CD4-positive, alpha-beta memory T cell (primary cell): ENCODE measurements at places on chromosomes 13 and 19.
A peak's percentile ranks its signal among the peaks of the same experiment; 100 is the strongest.

DNA sequence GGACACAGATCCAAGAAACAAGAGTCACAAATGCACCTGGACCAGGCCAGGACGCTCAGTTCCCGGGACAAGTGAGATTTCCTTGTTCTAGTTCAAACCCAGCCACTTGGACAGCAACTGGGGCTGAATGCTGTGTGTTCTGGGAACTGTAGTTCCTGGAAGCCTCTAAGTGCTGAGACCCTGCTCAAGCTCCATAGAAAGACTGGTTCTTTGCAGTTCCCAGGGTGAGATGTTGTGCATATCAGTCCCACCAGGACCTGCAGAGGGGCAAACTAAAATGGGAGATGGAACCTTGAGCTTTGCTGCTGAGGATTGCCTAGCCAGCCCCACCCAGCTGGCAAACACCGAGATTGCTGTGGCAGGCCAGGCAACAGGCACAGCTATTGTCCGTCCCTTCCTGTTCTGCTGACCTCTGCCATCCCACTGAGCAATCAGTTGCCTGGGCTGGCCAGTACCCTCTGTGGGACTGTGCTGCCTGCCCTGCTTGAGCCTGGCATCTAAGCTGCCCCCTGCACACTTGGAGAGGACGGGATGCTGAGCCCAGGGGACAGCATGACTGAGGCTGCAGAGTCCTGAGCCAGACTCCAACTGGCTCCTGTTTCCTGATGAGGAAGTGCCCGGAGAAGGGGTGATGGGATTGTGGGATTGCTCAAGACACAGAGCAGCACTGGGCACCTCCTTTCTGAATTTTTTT is 1.4 kb upstream of the GIPC1 start:
- DNase-seq, result no peak

DNA sequence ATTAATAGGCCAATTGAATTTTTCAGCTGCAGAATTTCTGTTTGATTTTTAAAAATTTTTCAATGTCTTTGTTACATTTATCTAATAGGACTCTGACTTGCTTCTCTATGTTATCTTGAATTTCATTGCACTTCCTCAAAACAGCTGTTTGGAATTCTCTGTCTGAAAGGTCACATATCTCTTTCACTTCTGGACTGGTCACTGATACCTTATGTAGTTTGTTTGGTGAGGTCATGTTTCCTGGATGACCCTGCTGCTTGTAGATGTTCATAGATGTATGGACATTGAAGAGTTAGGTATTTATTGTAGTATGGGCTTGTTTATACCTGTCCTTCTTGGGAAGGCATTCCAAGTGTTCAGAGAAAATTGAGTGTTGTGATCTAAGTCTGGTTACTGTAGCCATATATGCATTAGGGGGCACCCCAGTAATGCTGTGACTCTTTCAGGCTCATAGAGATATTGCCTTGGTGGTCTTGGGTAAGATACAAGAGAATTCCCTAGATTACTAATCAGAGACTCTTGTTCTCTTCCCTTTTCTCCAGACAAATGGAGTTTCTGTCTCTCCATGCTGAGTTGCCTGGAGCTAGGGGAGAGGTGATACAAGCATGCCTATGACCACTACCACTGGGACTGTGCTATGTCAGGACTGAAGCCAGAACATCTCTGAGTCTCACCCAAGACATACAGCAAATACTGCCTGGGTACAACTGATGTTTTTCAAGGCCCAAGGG is 27.8 kb downstream of the RFC3 start:
- no peak for DNase-seq

- no peak for DNase-seq
These were observed 2.1 kb downstream of the SNAPC2 start for GRCh38 chr19:7921967-7922835.

DNA sequence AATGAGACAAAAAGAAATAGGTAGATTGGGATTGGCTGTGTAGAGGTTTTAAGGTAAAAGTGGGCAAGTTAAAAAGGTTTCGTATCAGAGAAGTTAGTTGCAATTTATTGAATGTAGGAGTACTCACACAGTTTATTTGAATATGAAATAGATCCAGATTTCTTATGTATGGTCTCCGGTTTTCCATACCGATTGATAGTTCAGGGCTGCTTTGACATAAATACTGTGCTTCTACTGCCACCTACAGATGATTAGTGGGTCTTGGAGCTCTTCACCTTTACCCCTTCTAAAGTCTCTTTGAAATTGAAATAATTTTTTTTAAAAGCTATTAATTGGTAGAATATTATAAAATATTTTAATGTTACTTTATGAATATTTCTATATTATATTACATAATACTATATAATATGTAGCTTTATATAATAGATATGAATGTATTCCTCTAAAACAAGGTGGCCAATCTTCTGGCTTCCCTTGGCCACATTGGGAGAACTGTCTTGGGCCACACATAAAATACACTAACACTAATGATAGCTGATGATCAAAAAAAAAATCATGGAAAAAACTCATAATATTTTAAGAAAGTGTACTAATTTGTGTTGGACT is 7.7 kb upstream of the GPR18 start:
- DNase-seq, result peak; percentile 70

GRCh38 chr19:441213-441836 is 19.5 kb downstream of the SHC2 start:
- DNase-seq, result no peak
